A549 treated with CORT108297 at 1 μM for 4 hours (cell line): ENCODE measurements at places on chromosomes 5 and 9. TPM values are rescaled to one million over a fixed set of nuclear protein-coding genes. Genes with fewer than 3 reads are reported as not detected.

Gene ZNF300
- total RNA-seq = 2.3 to 2.8 TPM (median 2.7 TPM) in 5 replicates

Gene PCDHGA6
- total RNA-seq = 0.13 to 0.27 TPM (median 0.22 TPM) in 5 replicates

Gene ANKRD18B
- total RNA-seq = 4.6 to 10.0 TPM (median 6.7 TPM) in 5 replicates

Gene SPINK4
- 0.28 TPM in 1 of 5 replicates, not detected in the others for total RNA-seq

Gene LCNL1
- 0.03 to 0.06 TPM (median 0.05 TPM) in 4 of 5 replicates, not detected in the other for total RNA-seq

Gene STK10
- 19.6 to 24.7 TPM (median 22.4 TPM) in 5 replicates for total RNA-seq

Gene ARL14EPL
- 0.07 to 0.43 TPM (median 0.14 TPM) in 5 replicates for total RNA-seq

Gene CSF1R
- total RNA-seq = 0.11 to 0.22 TPM (median 0.15 TPM) in 5 replicates

Gene ASTN2
- 4.3 to 5.8 TPM (median 5.3 TPM) in 5 replicates for total RNA-seq
